ENCODE measurements at places on chromosomes 2 and 18. TPM values are rescaled to one million over a fixed set of nuclear protein-coding genes. Genes with fewer than 3 reads are reported as not detected.

DNA sequence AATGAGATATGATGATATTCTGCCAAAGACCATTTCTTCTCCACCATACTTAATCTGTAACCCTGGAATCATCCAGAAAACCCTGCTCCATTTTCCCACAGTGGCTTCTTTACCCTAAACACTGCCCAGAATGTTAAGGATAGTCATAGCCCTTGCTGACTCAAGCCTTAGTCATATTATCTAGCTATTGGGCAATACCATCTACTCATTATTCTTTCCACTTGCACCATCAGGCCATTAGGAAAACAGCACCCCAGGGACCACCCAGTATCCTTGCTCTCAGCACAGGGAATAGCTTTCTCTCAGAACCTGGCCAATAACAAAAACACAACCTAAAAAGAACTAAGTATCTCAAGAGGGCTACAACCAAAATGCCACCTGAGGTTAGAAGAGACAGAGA lies 445.7 kb upstream of the SLC14A2 start:
- H3K27me3 ChIP-seq = no peaks in the 10 kb centered on the region
- no peaks in the 10 kb centered on the region for H3K36me3 ChIP-seq
- no peak overlapping the region for H3K27ac ChIP-seq
- no peak for DNase-seq
- no peak overlapping the region for H3K4me3 ChIP-seq
- no peaks in the 10 kb centered on the region for H3K4me1 ChIP-seq

DNA sequence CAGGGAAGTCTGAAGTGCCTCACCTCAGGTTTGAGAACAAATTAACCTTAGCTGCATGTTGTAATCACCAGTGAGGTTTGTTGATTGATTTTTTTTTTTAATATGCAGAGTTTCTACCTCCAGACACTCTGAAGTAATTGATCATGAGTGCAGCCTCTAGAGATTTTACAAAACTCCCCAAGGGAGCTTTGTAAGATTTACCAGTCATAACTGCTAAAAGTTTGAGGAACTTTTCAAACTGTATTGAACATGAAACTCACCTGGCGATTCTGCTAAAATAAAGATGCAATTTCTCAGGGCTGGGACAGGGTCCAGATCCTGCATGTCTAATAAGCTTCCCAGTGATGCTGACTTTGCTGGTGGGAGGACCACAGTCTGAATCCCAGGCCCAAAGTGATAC lies 339.6 kb upstream of the DCC start:
- DNase-seq = no peak
- no peak overlapping the region for H3K27ac ChIP-seq
- no peaks in the 10 kb centered on the region for H3K27me3 ChIP-seq
- no peaks in the 10 kb centered on the region for H3K36me3 ChIP-seq

SRSF7 gene
- total RNA-seq = 576 TPM

GRCh38 chr2:40220177-40220925 lies 231.5 kb downstream of the SLC8A1 start:
- peaks cover 17% of the 10 kb centered on the region for H3K36me3 ChIP-seq
- no peak for DNase-seq
- no peak overlapping the region for H3K4me3 ChIP-seq
- H3K4me1 ChIP-seq = no peaks in the 10 kb centered on the region
- H3K27ac ChIP-seq = no peak overlapping the region
- no peaks in the 10 kb centered on the region for H3K27me3 ChIP-seq

DNA sequence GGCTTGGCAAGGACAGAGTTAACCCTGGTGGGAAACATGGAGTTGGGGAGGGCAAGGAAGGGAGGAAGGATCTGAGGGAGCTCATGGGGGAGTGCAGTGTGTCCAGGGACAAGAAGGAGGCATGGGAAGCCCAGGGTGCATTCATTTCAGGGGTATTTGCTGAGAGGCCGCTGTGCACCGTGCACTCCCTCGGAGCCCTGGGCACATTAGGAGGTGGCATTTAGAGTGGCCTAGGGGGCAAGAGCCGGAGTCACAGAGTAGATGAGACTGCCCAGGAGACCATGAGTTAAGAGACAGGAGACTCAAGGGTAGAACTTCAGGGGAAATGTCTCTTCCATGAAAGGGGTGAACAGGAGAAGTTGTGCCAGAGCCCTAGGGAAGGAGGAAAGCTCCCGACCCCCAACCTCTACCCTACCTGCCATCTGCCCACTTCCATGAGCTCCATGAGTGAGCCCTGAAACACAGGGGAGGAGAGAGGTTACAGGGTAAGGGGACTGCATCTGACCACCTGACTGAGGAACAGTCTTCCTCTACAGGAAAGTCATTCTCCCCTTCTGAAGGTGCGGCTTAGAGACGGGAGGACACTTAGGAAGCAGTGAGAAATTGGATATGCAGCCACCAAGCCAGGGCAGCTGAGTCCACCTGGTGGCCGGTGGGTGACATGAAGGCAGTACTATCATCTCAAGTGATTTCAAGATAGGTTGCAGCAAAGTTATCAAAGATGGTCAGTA lies 58.5 kb upstream of the COPS8 start:
- no peaks in the 10 kb centered on the region for H3K4me1 ChIP-seq
- no peaks in the 10 kb centered on the region for H3K27me3 ChIP-seq

GRCh38 chr2:70008290-70008689 lies 46.9 kb upstream of the ASPRV1 start:
- peaks cover 6% of the 10 kb centered on the region for H3K4me1 ChIP-seq
- H3K27ac ChIP-seq = no peak overlapping the region
- no peak overlapping the region for H3K4me3 ChIP-seq
- H3K27me3 ChIP-seq = no peaks in the 10 kb centered on the region
- peaks cover 2% of the 10 kb centered on the region for H3K36me3 ChIP-seq
- no peak for DNase-seq

AMER3 gene
- 0.59 TPM for total RNA-seq

DNA sequence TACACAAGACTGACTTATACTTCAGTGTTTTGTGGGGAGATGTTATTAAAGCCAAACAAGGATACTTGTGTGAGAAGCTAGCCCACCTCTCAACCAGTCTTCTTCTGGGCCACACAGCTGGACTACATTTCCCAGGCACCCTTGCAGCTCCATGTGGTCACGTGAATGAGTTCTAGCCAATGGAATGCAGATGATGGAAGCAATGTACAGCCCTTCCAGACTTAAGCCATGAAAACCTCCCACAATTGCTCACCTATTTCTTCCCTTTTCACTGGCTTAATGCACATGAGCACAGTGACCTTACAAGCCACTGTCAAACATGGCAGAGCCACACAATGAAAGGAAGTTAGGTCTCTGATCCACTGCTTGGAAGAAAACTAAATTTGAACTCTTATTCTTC lies 20.4 kb upstream of the FEZ2 start:
- H3K27me3 ChIP-seq = no peaks in the 10 kb centered on the region
- no peak overlapping the region for H3K4me3 ChIP-seq
- no peak overlapping the region for H3K27ac ChIP-seq
- H3K36me3 ChIP-seq = no peaks in the 10 kb centered on the region

NEU2 gene
- not detected for total RNA-seq

CCDC68 gene
- total RNA-seq = not detected

DNA sequence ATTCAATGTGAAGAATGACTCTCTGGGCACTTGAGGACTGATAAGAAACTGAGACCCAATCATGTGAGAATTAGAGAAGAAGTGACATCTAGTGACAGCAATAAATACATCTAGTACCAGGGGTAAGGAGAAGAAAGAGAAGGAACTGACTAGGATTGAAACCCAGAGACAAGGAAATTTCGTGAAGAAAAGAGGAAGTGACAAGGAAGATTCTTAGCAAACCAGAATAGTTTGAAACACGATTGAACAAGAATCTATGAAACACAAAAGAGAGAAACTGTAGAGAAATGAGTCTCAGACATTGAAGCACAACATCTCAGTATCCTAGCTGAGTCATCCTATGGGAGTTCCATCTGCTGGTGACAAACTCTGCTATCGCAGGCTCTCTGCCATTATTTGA lies 571.9 kb upstream of the PKDCC start:
- DNase-seq = no peak
- H3K27me3 ChIP-seq = no peaks in the 10 kb centered on the region

SCN7A gene
- total RNA-seq = 0.11 TPM

- H3K4me3 ChIP-seq = peak overlapping the region; percentile 78
- H3K27ac ChIP-seq = no peak overlapping the region
- no peaks in the 10 kb centered on the region for H3K36me3 ChIP-seq
- no peak for DNase-seq
These were observed 4.1 kb downstream of the CDK5R2 start for GRCh38 chr2:218963601-218964000.

DNA sequence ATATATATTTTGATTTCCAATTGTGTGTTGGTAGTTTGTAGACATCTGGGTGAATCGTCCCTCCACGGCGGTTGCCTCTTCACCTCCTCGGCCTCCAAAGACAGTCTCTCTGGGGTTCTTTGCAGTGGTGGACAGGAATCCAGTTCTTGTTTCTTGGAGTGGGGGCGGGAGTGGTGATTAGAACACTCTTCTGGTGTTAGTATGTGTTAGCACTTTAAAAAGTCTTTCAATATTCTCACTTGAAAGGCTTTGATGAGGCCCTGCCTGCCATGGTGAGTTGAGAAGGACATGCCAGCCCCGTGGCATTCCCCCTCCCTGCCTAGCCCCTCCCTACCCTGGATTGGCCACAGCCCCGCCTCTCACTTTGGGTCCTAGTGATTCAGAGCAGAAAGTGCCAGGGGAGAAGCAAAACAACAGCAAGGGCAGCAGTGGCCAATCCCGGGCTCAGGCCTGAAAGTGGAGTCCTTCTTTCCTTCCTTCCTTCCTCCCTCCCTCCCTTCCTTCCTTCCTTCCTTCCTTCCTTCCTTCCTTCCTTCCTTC lies 316.8 kb upstream of the HS6ST1 start:
- H3K27me3 ChIP-seq = no peaks in the 10 kb centered on the region
- peaks cover 11% of the 10 kb centered on the region for H3K4me1 ChIP-seq
- peak; percentile 29 for DNase-seq
- no peaks in the 10 kb centered on the region for H3K36me3 ChIP-seq
- H3K27ac ChIP-seq = no peak overlapping the region
- no peak overlapping the region for H3K4me3 ChIP-seq
